Suppressor macrophage treated with lipopolysaccharide for 1 hour (primary cell): ENCODE measurements at places on chromosomes 5 and 9.

DNA sequence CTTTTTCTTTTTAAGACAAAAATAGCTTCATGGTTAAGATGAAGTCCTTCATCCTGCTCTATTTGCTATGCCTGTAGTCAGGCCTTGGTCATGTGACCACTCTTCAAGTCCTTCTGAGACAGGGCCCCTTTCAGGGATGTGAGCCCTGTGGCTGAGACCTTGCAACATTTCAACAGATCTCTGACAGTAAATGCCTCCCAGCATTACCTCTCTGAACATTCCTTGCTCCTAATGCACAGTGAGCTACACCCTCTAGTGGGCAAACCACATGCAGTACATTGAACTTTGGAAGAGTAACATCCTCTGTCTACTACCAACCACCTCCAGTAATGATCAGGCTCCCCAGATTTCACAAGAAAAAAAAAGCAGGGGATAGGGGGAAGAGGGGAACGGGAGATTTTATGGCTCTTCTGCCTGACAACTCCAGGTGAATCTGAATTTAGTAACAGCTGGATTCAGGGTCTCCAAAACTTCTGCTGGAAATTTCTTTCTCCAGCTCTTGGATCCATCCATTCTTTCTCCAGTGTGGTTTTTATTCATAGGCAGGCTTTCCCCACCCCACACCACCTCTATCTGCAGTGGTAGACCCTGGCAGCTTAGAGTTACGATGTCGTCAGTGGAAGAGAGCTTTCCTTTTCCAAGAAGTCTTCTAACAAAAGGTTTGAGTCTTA is 8.9 kb upstream of the FBXO38 start:
- DNase-seq: peak; percentile 75

DNA sequence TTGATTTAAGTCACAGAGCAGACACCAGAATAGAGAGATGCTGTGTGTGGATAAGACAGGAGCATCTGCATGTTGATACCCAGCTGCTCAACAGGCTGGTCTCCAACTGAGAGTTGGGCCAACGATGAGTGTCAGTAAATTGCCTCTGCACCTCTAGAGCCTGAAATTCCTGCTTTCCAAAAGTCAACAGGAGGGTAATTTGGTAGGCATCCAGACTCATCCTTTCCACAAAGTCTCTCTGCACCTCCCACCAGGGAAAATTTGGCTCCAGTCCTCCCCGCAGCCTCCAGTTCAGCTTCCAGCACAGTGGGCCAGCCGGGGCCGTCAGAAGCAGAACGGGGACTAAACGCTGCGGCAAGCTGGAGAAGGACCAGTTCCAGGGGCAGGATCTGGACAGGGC is 136.9 kb downstream of the RFK start:
- DNase-seq: no peak

- no peak for DNase-seq
Observed at GRCh38 chr9:84002344-84002743, 21.7 kb downstream of the RMI1 start.

DNA sequence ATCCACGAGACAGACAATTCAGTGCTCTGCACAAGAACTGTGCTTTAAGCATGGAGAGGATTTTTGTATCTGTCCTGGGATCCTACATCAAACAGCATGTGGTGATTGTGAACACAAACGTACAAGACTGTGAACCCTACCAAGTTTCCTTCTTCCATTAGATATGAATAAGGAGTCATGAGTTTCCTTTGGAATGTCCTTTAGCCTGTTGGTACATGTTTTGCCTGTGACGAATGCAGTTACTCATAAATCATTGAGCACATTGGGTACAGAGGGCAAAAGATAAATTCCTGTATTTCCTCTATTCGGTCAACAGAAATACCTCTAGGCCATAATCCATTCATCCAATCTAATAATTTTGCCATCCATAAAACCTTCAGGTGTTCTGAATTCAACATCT is 61.5 kb downstream of the FXN start:
- no peak for DNase-seq

DNA sequence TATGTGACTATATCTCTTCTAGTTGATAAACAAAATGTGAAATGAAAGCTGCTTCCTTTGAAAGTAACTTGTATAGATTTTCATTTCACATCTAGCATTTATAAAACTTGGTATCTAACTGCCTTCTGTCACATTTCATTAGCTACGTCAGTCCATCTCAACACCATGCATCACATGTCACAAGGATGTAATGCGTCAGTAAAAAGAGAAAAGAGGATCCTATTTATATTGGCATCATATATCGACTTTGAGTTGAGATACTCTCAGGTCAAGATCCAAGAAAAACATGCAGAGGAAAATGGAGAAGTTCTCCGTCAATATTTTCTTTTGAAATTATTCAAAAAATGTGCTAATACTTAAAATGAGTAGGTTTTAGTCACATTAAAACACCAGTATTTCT is 1211.2 kb downstream of the EFNA5 start:
- DNase-seq: no peak

DNA sequence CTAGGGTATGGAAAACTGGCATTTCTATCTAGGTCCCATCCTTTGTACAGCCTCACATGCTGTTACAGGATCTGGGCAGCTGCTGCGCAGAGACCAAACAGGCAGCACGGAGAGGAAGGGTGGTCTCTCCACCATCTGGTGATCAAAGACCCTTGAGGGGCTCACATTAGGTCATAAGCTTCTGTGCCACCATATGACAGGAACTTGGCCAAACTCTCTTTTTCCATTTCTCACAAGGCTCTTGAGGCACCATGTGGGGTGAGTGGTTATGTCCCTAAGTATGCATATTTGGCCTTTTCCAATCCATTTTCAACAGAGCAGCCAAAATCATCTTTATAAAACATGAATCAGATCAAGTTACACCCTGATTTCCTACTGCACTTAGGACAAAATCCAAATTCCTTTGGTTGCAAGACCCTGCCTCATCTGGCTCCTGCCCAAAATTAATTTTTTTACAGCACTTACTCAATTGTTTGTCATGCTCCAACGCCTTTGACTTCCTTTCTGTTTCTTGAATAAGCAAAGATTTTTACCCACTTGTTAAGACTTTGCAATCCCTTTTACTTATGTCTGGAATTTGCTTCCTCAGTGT is 730.0 kb downstream of the MAT2B start:
- no peak for DNase-seq

GRCh38 chr5:136246632-136247031 is 53.7 kb upstream of the SMIM32 start:
- no peak for DNase-seq

DNA sequence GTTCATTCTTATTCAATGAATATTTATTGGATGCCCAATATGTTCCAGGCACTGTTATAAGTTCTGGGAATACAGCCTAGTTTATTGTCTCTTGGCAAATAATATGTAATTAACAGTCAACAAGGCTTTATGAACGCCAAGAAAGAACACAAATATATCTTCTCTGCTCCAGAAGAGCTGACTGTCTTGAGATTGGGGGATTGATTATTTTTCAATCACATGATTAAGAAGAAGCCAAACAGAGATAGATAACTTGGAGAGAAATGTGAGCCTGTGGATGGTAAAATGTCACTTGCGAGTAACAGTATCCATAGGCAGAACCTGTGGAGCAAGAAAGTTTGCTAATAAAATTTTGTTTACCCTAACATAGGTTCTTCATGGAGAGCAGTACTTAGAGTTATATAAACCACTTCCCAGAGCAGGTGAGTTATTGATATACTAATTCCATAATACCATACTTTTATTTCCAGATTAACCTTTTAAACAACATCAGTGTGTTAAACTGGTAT is 49.4 kb downstream of the HSD17B4 start:
- DNase-seq: no peak

DNA sequence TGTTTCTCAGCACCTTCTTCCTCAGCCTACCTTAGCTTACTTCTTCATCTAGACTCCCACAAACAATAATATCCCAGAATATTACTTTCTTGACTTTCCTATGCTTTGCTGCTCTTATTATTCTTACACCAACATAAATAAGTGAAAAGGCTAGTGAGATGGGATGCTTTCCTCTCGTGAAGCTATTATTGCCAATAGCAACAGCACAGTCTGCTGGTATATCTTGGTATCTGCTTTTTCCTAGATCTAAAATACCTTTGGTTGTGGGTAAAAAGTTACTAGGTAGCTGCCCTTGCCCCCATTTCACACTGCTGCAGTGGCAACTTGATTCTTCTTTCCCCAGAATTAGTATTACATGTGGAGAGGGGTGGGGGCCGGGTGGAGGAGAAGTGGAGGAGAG is 26.1 kb upstream of the GLIPR2 start:
- no peak for DNase-seq

GRCh38 chr5:2560435-2560834 is 191.0 kb downstream of the IRX2 start:
- DNase-seq: no peak

DNA sequence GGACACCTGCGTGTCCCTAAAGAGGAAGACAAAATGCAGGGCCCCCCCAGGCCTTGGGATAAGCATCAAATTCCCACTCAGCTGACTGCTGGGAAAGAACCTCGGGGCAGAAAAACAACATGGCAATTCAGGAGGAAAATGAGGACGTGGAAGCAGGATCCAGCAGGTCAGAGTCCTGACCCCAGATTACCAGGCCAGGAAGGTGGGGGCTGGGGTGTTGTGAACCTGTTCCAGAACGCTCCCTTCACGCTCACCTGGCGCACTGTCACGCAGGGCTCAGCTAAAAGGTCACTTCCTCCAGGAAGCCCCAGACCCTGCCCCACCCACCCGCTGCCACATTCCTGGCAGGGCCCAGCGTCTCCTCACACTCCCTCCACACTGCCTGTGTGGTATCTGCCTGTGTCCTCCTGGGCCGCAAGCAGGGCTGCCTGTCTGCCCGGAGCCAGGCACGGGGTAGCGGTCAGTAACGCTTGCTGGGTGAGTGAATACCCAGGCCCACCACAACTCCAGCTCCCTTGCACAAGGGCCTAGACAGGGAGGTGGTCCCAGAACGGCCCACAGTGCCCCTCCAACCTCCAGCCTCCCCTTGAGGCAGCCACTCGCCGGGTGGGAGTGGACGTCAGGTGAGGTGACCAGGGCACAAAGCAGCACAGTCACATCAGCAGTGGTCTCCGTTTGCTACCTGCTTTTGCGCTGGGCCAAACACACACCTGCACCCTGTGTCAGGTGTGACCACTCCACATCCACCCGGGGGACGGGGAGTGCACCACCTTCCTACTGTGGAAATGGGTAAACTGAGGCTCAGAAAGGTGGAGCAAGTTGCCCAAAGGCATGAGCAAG is 18.1 kb downstream of the VAV2 start:
- no peak for DNase-seq

- no peak for DNase-seq
Observed at GRCh38 chr9:111176511-111176910, 138.2 kb upstream of the LPAR1 start.

GRCh38 chr5:139635606-139636206 is 12.4 kb upstream of the CXXC5 start:
- DNase-seq: peak; percentile 76

GRCh38 chr5:177431317-177432142 is 5.1 kb downstream of the GRK6 start:
- no peak for DNase-seq

- no peak for DNase-seq
Observed at GRCh38 chr5:56055287-56055686, 60.5 kb upstream of the IL6ST start.
